ENCODE measurements at places on chromosomes 4 and X.

DNA sequence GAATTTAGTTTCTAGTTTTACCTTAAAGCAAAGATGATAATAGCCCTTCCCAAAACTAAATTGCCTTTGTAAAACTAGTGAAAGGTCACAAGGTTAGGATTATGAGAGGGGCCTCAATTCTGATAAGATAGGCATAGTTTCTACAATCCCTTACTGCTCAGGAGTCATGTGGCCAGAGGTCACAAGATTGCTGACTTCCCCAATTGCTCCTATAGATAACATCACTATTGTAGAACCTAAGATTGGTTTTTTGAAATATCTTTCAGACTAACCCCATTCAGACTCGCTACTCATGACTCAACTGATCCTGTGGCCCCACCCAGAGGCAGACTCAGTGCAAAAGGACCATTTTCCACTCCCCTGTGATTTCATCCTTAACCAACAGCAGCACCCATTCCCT lies 70.3 kb downstream of the SCD5 start:
- no peak for DNase-seq

GRCh38 chrX:45508454-45508853 lies 307.8 kb upstream of the DIPK2B start:
- no peak for DNase-seq

GRCh38 chr4:136908122-136908521 lies 624.2 kb downstream of the PCDH18 start:
- no peak for DNase-seq

DNA sequence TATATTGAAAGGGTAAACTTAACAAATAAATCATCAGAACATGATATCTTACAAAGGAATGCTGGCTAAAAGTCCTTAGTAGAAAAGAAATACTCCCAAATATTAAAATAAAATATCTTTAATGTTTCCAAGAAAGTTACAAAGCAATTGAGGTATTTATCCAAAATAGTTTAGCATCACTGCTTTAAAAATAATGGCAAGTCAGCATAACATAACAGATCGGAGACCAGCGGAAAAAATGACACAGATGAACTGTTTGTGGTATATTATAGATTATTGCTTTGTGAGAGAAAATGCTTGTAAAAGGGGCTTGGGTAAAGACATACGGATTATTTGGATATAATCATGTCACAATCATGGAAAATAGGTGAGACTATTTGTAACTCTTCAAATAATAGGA lies 168.5 kb upstream of the TEX13C start:
- no peak for DNase-seq

- DNase-seq = no peak
Observed at GRCh38 chr4:14302021-14302420, 674.5 kb upstream of the BOD1L1 start.

DNA sequence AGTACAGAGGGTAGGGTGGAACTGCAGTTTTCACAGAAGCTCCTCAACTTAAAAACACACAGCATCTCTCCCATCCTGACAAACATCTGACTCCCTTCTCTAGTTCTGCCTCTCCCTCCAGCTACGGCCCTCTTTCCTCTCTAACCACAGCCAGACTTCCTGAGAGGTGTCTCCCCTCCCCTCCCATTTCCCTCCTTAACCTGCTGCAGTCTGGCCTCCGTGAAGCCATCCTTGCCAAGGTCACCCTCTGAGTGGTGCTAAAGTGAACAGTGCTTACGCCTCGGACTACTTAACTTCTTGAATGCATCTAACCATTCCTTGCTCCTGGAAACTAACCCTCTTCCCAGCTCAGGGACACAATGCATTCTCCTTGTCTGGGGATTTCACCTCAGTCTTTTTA lies 53.3 kb downstream of the RTL5 start:
- DNase-seq = no peak

DNA sequence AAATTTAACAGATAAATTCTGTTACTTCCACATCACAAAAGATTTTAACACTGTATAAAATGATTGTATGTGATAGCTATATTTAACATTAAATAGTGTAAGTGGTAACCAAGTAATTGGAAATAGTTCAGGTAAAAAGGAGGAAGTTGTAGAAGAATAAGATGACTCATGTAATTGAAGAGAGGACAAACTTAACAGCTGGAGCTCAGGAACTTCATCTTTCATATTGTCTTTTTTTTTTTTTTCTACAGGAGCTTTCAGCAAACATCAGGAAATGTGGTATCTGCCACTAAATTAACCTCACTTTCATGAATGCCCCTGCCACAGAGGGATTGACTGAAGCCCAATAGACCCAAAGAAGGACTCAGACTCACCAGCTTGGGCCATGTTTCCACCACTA lies 188.4 kb upstream of the VEGFC start:
- DNase-seq = peak; percentile 1

DNA sequence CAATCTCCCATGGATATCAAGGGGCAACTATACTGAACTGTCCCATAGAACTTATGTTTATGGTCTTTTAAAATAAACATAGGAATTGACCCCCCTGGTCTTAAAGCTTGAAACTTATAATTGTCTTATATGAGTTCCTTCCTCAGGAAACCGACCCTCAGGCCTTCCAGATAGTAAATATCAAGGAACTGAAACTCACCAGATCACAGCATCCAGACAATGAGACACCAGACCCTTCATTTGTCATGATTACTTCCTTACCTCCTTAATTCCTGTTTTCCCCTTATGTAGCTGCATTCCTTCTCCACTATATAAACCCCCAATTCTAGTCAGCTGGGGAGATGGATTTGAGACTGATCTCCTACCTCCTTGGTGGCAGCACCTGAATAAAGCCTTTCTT lies 94.8 kb upstream of the GRPR start:
- no peak for DNase-seq

DNA sequence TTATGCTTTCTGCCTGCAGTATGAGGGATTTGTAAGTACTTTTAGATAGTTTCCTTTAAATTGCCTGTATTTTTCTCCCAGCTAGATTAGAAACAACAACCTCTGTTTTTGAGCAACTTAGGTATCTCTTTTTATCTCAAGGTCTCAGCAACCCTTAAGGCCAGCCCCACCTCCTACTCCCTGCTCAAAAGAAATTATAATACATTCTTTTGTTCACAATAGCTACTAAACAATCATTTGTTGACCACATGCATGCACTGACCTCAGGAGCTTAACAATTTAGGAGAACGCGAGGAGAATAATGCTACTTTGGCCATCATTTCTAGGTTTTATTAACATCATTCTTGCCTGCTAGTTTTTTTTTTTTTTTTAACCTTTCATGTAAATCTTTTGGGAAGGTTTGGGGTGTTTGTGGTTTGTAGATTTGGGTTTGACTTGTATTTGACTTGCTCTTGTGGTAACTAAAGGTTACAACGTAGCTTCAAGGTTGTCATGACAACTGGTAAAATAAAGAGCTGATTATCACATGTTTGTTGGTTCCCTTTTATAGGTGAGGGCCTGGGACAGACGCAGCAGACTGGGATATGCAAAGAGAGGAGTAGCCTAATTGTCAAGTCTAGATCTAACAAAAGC lies 145.4 kb upstream of the PLAC1 start:
- no peak for DNase-seq

DNA sequence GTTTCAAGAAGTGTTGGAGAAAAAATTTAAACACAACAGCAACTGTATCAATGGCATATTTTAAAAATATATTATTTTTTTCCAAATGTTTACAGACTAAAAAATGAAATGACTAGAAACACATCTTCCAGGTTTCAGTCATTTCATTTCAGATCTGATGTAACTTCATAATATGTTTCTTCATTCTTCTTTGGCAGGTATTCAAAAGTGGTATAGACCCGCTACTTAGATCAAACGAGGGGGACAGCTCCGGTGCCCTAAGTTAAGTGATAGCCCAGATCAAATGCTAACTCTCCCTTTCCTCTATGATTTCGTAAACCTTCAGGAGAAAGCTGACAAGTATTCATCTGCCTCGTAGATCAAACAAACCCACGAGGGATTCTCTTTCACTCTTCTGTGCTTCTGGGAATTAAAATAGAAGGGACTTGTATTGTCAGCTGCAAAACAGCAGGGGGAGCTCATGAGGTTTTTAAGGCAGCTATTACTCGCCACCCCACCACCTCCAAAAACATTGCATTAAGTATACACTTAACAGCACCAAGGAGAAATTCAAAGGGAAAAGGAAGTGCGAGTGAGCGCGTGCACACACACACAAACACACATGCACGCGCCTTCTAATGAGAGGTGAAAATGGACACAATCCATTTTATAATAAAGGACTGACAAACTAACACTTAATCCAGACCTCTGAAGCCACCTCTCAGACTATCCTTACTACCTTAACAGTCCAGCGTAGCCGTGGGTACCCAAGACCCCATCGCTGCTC lies 21.4 kb downstream of the HELT start:
- DNase-seq = peak; percentile 84

DNA sequence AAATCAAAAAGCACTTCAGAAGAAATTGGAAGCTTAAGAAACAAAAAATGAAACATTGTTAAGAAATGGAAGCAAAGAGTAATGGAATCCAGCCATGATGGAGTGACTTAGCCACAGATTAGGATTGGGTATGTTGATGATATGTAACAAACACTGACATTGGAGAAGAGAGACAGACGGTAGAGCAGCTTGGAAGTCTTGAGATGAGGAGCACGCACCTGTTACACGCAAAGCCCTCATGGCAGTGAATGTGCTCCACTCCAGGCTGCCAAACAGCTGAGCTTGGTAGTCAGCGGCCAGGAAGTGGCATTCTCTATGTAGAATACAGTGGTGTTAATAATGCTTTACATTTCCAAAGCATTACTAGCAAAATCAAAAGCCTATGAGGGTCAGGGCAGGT lies 56.9 kb upstream of the GPRIN3 start:
- no peak for DNase-seq

DNA sequence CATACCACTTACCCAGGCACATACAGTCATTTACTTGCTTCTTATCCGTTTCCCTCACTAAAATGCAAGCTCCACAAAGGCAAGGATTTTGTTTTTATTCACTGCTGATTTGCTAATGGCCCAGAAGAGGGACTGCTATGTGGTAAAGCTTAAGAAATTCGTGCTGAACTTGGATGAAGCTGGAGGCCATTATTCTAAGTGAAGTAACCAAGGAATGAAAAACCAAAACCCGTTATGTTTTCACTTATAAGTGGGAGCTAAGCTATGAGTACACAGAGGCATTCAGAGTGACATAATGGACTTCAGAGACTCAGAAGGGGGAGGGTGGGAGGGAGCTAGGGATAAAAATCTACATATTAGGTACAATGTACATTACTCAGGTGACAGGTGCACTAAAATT lies 47.2 kb downstream of the RAB33B start:
- DNase-seq = no peak

- DNase-seq = no peak
Observed at GRCh38 chr4:127229855-127230608, 402.7 kb upstream of the INTU start.

DNA sequence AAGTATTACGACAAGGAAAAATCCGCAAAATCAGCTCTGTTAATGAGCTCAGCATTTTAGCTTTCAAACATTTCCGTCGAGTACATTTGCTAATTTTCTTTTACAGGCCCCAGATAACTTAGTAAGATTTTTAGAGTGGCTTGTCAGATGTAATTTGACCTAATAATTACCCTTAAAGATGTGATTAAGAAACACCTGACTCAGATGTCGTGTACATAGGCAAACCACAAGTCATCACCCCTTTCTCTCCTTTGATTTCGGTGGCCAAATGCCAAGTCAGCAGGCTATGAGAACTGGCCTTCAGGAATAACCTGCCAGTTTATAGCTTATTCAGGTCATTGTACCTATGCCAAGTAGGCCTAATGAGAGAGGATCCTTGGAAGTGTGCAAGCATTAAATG lies 369.6 kb downstream of the PCDH7 start:
- no peak for DNase-seq

GRCh38 chrX:108396188-108396891 lies 41.9 kb downstream of the COL4A6 start:
- DNase-seq = no peak

GRCh38 chrX:67619253-67619652 lies 75.4 kb downstream of the AR start:
- no peak for DNase-seq

GRCh38 chr4:177322881-177323280 lies 13.2 kb downstream of the NEIL3 start:
- no peak for DNase-seq

GRCh38 chrX:41705042-41705441 lies 16.3 kb downstream of the GPR34 start:
- no peak for DNase-seq

DNA sequence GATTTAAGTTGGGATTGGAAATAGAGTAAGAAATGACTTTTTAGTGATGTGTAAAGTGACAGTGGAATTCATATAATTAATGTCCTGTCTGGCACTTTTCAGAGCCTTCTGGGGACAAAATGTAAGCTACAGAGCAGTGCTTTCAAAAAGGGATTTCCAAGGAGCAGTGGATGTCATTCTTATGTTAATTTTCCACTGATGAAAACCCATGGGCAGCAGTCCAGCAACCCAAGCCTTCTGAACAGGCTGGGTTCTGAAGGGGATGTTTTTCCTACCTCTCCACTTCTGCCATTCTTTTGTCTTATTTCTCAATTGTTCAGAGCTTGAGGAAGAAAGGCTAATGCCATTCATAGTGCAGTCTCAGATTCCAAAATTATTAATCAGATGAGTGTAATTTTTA lies 717.6 kb upstream of the HS3ST1 start:
- DNase-seq = no peak

GRCh38 chr4:148842843-148843242 lies 400.6 kb upstream of the NR3C2 start:
- DNase-seq = no peak

DNA sequence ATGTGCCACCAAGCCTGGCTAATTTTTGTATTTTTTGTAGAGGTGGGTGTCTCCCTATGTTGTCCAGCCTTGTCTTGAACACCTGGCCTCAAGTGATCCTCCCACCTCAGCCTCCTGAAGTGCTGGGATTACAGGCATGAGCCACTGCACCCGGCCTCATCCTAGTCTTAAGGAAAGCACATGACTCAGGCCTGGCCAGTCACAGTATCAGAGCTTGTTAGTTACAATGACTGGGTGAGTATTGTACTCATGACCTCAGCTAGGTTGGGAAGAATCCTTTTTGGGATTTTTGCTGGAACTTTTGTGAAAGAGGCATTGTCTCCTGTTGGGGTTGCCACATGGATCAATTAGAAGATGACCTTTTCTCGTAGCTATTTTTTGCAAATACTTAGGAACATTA lies 292.8 kb downstream of the RAPGEF2 start:
- no peak for DNase-seq

GRCh38 chr4:153634738-153635353 lies 49.2 kb upstream of the TLR2 start:
- DNase-seq = peak; percentile 38

DNA sequence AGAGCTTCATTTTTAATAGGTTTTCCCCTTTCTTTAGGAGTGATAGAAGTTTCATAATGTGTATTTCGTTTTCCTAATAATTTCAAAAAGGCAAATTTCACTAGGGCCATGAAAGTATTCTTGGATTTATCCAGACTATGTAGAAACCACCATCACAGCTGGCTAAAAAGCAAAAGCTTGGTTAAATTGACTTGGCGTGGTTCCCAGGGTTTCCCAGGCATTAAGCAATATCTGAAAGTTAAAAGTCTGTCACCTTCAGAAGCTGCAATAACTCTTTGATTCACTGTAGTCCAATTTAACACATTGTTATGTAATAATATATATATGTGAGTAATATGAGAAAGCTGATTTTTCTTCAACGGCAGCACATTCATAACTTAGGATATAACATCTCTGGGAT lies 38.3 kb downstream of the NDNF start:
- peak; percentile 1 for DNase-seq

Measured in AML-193 (cell line).